ENCODE measurements at places on chromosomes 1 and 21. TPM values are rescaled to one million over a fixed set of nuclear protein-coding genes. Genes with fewer than 3 reads are reported as not detected.

NEK2 gene
- 32.7 TPM for total RNA-seq

RUNX3 gene
- 1.3 TPM for total RNA-seq

FCMR gene
- 1.1 TPM for total RNA-seq

LIN9 gene
- 14.3 TPM for total RNA-seq

SGIP1 gene
- not detected for total RNA-seq

CDA gene
- total RNA-seq = 7.4 TPM

DNA sequence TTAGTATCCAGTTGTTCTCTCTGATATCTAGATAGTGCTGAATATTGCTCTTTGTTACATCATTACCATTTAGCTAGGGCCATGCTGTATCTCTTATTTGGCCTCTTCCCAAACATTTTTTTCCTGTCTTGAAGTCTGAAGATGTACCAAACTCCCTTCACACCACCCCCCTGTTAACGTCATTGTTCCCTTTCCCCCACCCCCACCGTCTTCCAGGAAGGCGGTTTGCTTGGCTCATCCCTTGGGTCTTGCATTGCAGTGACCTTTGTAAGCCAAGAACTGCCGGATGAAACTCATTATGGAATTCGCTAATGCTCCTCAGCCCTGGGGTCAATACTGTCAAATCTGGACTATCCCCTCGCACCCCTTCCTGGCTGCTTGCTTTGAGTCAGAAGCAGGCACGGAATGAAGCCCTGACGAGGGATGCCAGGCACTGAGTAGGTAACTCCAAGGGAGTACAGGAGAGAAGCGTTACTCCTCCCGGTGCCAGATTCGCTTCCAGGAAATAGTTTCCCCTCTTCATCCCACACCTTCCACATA, 283.1 kb downstream of the TM2D1 start:
- peaks cover 32% of the 10 kb centered on the region for H3K4me1 ChIP-seq
- no peak overlapping the region for H3K4me3 ChIP-seq
- no peak for DNase-seq
- H3K36me3 ChIP-seq = peaks cover 5% of the 10 kb centered on the region

DNA sequence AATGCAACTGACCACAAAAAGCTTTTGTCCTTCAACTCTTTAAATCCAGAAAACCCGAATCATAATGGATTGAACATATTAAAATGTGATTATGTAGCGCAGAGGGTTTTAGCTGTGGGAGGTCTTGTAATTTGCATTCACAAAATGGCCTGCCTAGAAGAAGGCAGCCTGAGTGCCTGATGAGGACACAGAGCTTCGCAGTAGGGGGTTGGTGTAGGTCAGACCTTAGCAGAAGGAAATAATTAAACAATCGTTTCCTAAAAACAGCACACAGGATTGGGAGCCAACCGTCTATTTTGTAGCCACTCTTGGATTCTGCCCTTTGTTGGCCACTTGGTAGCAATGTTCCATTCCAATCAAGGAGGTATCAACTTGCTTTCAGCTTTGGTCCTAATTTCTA, 195.7 kb upstream of the KIAA0040 start:
- H3K4me1 ChIP-seq = no peaks in the 10 kb centered on the region
- H3K27ac ChIP-seq = no peak overlapping the region
- no peaks in the 10 kb centered on the region for H3K36me3 ChIP-seq
- DNase-seq = no peak

Measured in Calu3 (cell line).